ENCODE measurements at places on chromosomes 1 and 21.

- DNase-seq = no peak
Measured at GRCh38 chr1:185239861-185240260, 77.2 kb downstream of the IVNS1ABP start.

DNA sequence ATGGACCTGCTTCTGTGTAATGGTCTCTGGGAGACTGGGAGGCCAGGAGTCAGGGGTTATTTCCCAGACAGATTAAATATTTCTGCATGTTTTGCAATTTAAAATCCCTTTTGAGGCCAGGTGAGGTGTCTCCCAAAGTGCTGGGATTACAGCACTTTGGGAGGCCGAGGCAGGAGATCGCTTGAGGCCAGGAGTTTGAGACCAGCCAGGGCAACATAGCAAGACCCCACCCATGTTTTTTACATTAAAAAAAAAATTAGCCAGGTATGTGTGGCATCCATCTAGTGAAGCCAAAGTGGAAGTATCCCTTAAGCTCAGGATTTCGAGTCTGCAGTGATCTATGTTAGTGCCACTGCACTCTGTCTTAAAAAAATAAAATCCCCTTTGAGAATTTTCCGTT is 34.1 kb downstream of the ECHDC2 start:
- no peak for DNase-seq

- no peak for DNase-seq
Measured at GRCh38 chr1:70916034-70916427, 131.6 kb downstream of the PTGER3 start.

DNA sequence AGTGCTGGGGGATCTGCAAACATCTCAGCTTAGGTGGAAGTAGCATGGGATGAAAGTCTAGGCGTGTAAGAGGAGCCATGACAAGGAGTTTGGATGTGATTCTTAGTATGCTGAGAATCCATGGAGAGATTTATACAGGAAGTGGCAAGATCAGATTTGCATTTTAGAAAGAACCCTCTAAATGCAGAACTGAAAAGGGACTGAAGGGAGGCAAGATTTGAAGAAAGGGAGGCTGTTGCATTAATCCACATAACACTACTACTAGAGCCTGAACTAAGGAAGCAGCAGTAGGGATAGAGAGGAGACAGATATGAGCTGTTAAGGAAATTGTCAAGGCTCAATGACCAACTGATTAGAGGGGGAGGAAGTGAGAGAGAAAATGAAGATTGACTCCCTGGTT is 9.8 kb downstream of the C1orf74 start:
- no peak for DNase-seq

- no peak for DNase-seq
Measured at GRCh38 chr1:231872461-231872910, 245.9 kb downstream of the DISC1 start.

GRCh38 chr1:153728305-153729066 is 636 bp downstream of the INTS3 start:
- peak; percentile 27 for DNase-seq

DNA sequence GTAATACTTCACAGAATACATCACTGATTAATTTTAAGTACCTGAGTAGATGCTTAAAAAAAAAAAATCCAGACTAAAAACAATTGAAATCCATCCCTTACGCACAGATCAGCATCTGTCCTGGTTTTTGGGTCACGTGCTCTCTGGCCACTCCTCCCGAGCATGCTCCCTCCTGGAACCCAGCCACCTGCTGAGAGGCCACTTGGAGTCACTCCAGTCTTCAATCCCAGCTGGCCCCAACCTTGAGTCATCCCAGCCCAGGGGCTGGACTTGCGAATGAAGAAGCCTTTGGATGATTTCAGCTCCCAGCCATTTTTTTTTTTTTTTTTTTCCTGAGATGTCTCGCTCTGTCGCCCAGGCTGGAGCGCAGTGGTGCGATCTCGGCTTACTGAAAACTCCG is 8.9 kb downstream of the MAP1LC3C start:
- peak; percentile 28 for DNase-seq

DNA sequence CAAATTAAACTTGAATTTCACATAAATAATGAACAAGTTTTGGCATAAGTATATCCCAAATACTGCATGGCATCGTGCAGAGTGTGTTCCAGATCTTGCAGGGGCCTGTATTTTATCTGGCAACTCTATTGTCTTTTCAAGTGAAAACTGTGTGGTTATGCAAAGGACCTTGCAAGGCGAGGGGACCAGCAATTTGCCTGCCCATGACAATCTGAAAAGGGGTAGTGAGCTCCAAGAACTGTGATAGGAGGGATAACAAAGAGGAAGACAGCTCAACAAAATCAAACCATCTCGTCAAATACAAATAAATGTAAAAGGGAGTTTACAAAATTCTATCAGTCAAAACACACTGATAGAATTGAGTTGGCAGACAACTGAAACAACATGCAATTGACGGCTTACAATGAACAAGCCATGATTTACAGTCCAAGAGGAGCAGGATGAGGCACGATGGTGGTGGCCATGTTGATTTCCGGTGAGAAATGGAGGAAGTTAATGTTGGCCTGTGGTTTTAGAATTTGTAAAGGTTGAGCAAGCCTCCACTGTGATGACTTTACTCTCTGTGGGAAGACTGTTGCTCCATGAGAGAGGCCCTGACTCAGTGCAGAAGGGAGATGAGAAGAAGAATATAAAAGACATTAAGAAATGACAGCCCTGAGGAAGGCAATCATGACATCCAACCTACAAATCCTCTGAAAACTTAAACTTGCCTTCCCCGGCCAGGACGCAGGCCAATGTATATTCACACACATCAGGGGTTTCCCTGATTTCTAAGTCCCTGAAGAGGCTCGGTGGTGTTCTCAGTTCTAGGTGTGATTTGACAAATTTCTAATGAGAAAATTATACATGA is 132.2 kb downstream of the ADSS2 start:
- no peak for DNase-seq

Data from frontal cortex (tissue), 4 donors.